ENCODE measurements at places on chromosomes 3 and 15. TPM values are rescaled to one million over a fixed set of nuclear protein-coding genes. Genes with fewer than 3 reads are reported as not detected.

DNA sequence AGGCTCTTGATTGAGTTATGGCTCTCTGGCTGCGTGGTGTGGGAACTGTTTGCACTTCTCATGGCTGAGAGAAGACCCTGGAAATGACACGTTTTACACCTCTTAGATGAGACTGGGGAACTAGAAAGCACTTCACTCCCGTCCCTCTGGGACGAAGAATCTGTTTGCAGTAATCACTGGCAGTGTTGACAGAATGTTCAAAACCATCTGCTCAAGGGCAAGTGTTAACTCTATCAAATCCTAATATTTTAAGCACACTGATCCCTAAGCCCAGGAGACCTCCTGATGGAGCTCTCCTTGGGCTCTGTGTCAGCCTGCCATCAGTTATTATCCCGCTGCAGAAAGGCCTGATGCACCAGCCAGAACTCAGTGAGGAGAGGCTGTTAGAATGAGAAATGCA is 323.8 kb upstream of the DNAJC19 start:
- no peak for DNase-seq

DNA sequence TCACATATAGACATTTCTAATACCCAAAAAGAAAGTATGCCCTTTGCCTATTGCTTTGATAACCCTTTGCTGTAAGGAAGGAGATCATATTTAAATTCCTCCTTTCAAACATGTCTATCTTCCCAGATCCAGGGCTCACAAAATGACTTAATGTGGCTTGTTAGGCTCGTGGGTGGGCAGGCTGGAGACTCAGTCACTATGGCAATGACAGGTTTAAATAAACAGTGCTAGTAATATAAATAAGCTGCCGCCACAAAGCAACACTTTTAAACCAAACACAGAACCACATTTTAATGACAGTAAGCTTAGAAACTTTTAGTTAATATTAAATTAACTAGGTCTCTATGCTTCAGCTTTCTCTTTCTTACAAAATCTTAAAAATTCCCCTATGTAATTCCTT is 616.0 kb upstream of the NAALADL2 start:
- DNase-seq: no peak

- peak; percentile 26 for DNase-seq
Observed at GRCh38 chr3:44584646-44585501, at the start of gene ZNF660. Gene ZNF660 (plus strand): TSS chr3:44584964. CDS start chr3:44594194, 9,230 bp downstream.

DNA sequence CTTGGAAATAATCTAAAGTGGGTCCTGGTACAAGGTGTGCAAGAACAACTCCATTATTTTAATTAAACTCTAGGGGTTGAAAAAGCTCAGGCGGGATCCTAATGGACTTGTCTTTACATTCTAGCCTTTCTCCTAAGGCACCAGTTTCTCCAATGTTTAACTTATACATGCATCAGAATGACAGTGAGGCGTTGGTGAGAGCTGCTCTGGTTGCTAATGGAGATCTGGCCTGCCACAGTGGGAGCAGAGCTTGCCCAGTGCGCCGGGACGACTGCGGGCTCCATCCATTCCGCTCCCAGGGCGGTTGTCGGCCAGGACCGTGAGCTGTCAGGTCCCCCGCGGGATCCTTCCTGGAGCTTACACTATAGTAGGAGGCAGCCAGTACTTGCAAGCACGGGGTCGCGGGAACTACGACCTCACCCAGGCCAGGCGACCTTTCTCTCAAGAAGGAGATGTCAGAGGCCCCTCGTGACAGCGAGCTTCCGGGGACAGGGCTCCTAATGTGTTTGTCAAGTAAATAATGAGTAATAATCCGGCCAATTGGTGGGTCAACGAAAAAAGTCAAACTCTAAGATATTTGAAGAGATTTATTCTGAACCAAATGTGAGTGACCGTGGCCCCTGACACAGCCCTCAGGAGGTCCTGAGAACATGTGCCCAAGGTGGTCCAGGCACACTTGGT is 991 bp upstream of the HIGD1A start:
- no peak for DNase-seq

GRCh38 chr15:81807806-81808205 is 238.0 kb downstream of the MEX3B start:
- DNase-seq: no peak

DNA sequence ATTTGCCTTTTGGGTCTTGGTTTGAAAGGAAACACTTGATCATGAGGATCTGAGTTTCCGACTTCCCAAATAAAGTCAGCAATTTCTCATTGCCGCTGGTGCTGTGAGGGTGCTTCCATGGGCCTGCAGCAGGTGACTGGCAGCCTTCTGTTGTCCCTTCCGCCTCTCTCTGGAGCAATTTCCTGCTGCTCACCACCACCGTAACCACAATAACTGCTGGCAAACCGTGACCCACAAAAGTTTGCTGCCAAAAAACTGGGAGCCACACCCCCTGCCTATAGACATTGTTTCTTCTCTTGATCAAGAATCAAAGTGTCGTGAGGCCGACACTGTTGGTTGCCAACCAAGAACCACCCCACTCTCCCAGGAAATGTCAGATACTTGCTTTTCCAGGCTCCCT is 164.0 kb downstream of the NR2F2 start:
- no peak for DNase-seq

GRCh38 chr3:180311242-180311641 is 274.5 kb upstream of the PEX5L start:
- DNase-seq: no peak

GRCh38 chr3:69490971-69491370 is 105.1 kb upstream of the FRMD4B start:
- no peak for DNase-seq

DNA sequence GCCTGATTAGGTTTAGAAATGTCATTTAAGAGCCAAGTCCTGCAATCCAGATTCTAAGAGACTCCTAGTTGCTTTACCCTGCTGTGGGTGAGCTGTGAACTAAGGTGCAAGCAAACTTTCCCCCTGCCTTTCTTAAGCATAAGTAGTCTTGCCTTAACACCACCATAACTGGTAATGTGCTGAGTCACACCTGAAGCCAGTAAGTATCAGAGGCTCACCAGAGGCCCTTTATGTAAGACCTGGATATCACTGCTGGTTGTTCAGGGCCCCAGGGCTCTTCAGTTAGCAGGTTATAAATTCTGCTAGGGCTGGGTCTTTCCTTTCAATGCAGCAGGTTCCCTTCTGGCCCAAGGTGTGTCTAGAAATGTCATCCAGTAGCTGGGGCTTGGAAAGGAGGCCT is 509.9 kb downstream of the VGLL3 start:
- DNase-seq: no peak

DNA sequence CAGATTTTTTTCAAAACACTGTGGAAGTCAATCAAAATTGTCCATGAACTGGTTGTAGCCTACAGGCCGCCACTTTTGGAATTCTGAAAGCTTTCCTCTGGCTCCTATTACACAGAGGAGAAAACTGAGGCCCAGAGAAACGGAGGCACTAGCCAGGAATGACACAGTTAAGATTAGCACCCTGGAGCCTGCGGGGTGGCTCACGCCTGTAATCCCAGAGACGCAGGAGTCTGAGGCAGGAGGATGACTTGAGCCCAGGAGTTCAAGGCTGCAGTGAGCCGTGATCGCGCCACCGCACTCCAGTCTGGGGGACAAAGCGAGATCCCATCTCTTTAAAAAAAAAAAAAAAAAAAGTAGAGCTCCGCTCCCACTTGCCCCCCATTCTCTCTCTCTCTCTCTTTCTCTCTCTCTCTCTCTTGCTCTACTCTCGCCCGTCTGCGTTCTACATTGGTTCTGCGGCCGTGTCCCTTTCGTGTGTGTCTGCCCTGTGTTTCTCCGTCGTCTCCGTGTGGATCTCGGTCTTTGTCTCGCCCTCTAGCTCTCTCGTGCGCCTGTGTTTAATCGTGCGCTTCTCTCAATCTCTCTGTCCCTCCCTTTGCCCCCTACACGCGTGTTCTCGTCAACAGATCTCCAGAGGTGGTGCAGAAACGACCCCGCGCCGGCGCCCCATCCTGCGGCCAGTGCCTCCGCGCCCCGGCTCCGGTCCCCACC is 512 bp upstream of the TRH start:
- DNase-seq: no peak

- no peak for DNase-seq
Observed at GRCh38 chr15:90844696-90845095, 23.7 kb upstream of the FURIN start.

DNA sequence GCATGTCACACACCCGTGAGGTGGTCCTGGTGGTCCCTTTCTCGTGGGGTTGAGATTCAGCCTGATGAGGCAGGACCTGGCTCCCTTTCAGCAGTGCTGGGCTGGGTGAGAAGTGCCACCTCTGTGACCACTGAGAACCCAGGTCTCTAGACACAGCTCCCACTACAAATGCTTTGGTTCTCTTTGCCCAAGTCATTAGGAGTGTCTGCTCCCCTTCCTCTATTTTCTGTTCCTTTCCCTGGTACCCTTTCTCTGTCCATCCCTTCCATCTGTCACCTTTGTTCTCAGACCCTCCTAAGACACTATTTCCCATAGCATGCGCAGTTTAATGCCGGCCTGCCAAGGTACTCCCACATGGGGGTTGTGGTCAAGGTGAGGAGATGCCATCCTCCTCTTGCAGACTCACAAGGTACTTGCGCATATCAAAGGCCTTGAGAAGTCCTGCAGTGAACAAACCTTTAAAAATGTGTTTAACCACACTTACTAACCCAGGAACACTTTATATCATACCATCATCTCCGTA is 297.7 kb downstream of the LRTM1 start:
- no peak for DNase-seq

DNA sequence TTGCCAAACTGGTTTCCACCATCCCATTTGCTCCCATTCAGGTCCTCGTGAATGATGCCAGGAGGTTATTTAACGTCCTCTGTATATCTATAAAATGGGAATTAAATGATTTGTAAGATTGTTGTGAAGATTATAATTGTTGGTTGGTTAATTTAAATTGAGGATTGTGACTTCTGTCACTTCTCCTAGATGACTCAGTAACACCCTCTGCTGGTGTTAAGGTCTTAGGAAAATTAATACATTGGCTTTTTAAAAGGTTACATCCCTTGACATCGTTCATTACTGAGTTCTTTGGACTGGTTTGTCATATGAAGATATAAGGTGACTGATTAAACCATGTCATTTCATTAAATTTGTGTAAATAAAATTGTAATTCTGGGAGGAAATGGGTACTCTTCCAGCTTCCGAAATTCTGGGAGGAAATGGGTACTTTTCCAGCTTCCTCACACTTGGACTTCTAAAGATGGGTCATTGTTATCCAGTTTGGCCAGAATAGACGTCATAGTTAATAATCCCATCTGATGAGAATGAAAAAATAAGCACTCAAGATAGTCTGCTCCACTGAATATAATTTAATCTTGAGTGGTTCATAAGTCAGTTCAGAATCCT is 33.3 kb upstream of the PAQR5 start:
- DNase-seq: no peak

- DNase-seq: no peak
Observed at GRCh38 chr3:182136008-182136910, 424.5 kb downstream of the SOX2 start.

DNA sequence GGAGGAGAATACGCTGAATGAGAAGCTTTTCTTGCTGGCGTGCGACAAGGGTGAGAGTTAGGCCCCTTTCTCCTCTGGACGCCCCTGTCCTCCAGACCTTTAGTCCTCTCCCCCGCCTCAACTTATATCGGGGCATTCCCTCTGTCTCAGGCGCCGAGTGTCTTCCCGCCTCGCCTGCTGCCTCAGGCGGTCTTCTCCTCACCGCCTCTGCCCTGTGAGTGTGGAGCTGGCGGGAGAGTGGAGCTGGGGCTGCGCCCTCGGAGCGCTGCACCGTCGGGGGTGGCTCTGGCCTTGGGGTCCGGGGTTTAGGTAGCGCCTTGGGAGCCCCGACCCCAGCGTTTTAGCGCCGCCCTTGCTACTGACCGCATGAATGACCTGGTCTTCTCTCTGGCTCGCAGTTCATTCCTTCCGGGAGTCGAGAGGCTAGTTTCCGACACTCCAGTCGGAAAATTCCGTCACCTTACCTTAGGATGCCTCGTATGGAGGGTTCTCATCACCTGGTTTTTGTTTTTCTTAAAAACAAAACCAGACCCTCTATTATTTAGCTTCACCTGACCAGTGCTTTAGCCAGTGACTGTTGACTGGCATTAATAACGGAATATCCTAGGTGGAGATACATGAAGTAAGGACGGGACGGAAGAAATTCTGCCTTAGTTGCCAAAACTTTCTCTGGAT is 985 bp downstream of the TRPC1 start:
- DNase-seq: no peak

DNA sequence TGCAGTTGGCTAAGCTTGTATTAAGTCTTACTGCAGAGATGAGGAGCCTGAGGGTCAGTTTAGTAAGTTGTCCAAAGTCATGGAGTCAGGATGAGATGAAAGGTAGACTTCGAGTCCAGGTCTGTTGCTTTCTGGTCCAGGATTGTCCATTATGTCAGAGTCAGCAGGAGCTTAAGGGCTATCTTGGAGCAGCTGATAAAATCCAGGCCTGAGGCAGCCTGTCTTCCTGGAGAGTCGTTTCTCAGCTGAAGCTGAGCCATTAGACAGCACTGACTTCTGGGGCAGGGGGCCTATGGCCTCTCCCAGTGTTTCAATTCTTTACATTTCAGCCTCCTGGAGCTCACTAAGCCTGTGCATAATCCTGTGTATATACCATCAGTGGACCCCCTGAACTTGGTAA is 219.5 kb upstream of the GAP43 start:
- DNase-seq: no peak

- no peak for DNase-seq
Observed at GRCh38 chr3:51340013-51340829, 44.9 kb upstream of the MANF start.

DNA sequence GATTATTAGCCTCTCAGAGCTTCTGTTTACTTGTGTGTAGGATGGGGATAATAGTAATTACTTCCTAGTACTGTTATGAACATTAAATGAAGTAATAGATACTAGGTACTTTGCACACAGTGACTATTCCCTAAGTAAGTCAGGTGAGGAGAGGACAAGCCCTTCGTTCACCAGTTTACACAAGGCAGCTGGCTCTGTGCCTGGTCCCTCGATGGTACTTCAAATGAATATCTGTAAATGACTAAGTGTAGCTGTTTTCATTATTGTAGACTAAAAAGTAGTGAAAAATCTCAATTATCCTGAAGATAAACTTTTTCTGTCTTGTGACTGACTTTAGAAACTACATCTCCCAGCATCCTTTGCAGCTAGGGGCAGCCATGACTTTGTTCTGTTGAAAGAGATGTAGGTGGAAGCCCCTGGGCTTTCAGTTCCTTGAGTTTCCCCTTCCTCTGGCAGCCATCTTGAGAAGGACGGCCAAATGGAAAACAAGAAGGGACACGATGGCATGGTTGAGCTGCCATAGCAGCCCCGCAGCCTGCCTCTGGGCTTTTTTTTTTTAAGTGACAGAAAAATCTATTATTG is 11.7 kb upstream of the WNT7A start:
- peak; percentile 56 for DNase-seq

TNNC1 gene
- total RNA-seq: 1.1 TPM

SUSD5 gene
- not detected for total RNA-seq

ARGFX gene
- total RNA-seq: not detected

MTFMT gene
- 9.3 TPM for total RNA-seq

REC114 gene
- not detected for total RNA-seq

SLC28A2 gene
- not detected for total RNA-seq

GRK7 gene
- total RNA-seq: 0.14 TPM

CKMT1A gene
- not detected for total RNA-seq

IGDCC3 gene
- not detected for total RNA-seq

ARNT2 gene
- not detected for total RNA-seq

MST1R gene
- total RNA-seq: 2.2 TPM

MYEF2 gene
- 12.5 TPM for total RNA-seq

CHRM5 gene
- total RNA-seq: not detected

GMNC gene
- not detected for total RNA-seq

SCAMP5 gene
- 2.7 TPM for total RNA-seq
